ENCODE measurements at places on chromosomes 1 and 21.
A peak's percentile ranks its signal among the peaks of the same experiment; 100 is the strongest.

DNA sequence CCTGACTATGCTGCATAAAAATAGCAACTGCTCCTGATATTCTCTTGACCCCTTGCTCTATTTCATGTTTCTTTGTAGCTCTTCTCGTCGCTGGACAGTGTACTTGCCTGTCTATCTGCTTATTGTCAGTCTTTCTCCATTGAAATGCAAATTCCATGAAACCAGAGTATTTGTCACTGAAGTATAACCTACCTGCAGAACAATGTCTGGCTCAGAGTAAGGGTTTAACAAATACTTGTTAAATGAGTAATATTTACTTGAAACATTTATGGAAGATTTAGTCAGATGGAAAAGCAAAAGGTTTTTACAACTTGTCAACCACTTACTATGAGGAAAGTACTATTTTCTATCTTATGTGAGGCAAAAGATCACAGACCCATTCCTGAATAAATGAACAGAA, 19.9 kb upstream of the ERICH3 start:
- no peak for DNase-seq

DNA sequence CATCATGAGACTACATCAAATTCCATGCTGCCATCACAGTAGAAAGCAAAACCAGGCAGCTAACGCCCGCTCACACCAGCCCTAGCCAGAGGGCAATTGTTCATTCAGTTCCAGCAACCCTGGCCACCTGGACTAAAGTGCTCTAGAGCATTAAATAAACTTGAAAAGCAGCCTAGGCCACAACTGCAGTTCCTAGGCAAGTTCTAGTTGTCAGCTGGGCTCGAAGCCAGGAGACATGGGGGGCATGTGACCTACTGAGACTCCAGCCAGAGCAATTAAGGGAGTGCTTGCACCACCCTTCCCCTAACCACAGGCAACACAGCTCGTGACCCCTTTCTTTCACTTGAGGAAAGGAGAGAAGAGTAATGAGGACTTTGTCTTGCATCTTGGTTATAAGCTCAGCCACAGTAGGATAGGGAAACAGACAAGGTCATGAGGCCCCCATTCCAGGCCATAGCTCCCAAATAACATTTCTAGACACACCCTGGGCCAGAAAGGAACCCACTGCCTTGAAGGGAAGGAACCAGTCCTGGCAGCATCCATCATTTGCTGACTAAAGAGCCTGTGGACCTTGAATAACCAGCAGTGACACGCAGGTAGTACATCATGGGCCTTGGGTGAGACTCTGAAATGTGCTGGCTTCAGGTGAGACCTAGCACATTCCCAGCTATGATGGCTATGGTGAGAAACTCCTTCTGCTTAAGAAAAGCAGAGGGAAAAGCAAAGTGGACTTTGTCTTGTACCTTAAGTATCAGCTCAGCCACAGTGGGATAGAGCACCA, 77.0 kb downstream of the ZZZ3 start:
- DNase-seq: peak; percentile 6

GRCh38 chr1:101847626-101848025, 149.1 kb downstream of the OLFM3 start:
- no peak for DNase-seq

GRCh38 chr1:204065174-204065985, 7.5 kb upstream of the SOX13 start:
- DNase-seq: peak; percentile 42

DNA sequence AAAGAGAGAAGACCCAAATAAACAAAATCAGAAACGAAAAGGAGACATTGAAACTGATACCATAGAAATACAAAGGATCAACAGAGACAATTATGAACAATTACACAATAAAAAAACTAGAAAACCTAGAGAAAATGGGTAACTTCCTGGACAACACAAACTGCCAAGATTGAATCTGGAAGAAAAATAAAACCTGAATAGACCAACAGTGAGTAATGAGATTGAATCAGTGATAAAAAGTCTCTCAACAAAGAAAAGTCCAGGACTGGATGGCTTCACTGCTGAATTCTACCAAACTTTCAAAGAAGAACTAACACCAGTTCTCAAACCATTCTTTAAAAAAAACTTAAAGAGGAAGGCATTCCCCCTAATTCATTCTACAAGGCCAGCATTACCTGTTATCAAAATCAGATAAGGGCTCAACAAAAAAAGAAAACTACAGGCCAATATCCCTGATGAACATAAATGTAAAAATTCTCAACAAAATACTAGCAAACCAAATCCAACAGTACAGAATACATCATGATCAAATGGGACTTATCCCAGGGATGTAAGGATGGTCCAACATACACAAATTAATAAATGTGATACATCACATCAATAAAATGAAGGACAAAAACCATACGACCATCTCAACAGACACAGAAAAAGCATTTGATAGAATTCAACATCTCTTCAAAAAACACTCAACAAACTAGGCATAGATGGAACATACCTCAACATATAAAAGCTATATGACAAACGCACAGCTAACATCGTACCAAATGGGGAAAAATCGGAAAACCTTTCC, 119.9 kb downstream of the ACBD6 start:
- no peak for DNase-seq

DNA sequence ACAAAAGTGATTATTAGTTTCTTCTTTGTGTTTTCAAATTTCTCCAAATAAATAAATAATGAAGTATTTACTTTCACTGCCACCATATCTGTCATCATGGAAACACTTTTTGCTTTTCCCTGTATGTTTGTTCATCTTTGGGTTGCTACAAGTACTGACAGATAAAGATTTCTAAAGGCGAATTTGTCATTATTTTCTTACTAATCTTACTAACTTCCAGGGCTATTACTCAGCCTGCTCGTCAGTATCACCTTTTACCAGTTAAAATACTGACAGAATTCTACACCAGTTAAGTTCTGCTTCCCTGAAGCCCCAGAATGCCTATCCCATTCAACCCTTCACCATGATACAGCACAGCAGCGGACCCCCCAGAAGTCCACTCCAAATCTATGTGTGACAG, 106.1 kb downstream of the CDC42BPA start:
- no peak for DNase-seq

DNA sequence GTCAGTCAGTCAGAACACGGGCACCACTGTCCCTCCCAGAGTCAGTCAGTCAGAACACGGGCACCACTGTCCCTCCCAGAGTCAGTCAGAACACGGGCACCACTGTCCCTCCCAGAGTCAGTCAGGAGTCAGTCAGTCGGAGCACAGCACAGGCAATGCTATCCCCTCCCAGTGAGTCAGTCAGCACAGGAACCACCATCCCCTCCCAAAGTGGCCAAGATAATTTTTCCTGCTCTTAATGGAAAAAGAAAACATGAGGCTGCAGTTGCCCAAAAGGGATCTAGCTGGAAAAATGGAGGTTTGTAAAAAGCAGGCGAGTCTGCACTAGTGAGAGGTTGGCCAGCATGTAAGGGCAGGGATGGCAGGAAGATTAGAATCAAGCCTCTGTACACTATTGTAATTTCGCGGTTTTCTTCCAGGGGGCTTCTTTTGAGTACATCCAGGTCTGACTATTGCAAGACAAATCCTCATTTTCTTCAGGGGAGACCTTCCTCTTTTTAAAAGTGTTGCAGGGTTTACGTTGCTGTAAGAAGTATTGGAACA, 213.8 kb downstream of the SIPA1L2 start:
- peak; percentile 12 for DNase-seq

DNA sequence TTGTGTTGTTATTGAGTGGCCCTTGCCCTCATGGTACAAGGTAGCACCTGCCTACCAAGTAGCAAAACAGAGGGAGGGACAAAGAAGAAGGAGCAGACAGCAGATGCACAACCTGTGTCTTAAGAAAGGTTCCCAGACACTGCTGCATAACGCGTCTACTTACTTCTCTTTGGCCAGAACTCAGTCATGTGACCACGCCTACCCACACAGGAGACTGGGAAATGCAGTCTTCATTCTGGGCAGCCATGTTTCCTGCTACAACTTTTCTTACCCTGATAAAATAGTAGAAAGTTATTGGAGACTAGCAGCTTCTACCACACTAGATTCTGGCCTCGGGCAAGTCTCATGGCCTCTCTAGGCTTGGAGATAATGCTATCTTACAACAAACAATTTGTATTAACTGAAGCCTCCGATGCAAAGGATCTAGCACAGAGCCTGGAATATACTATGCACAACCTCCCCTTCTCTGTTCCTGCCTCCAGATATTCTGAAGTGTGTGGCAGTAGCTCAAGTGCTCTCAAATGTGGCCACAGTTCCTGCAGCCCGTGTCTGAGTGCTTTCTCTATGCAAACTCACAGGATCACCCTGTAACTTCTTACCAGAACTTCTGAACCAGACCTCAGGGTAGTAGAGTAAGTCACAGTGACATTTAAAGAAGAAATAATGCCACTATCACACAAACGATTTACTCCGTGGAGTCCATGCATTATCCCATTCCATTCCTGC, 34.1 kb upstream of the BTG2 start:
- DNase-seq: peak; percentile 31

- DNase-seq: no peak
Measured at GRCh38 chr21:17050156-17050555, 462.7 kb upstream of the CXADR start.

DNA sequence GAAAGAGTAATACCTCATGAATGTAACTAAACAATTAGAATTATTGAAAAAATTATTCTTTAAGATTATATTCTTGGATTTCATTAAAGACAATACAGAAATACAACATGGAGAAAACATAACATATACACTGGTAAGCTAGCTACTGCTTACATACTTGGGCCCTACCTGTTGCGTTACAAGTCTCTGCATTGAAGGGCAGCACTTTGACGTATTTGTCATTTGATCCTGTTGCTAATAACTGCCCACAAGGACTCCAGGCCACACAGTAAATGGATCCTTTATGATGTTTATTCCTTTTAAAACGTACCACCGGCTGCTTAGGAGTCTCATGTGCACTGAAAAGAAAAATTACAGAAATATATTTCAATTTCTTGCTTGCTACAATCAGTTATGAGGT, 19.8 kb upstream of the CLCC1 start:
- no peak for DNase-seq

DNA sequence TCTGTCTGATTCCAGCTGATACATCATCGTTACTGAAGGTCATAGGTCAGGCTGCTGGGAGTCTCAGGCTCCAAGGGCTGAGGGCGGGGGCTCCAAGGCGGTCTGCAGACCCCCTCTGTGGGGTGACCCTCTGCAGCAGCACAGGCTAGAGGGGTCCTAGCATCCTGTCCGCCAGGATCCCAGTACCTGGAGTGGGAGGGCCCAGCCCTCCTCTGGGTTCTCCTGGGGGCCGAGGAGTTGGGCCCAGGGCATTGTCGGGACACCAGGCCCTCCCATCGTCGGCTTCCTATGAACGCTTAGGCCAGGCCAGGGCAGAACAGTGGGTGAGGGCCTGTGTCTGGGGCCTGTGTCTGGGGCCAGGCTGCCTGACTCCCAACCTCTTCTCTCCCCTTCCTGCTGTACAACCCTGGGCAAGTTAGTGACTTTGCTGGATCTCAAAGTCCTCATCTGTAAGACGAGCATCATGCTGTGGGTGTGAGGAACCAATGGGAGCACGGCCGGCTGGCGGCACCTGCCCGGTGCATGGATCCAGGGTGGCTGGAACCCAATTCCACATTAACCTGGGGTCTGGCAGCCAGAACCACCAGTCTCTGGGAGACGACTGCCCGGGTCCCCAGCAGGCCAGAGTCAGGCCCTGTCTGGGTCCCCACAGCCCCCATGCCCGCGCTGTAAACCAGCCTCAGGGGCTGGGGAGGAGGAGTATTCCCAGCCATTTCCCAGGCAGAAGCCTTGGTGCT, 56.2 kb upstream of the COL18A1 start:
- no peak for DNase-seq

DNA sequence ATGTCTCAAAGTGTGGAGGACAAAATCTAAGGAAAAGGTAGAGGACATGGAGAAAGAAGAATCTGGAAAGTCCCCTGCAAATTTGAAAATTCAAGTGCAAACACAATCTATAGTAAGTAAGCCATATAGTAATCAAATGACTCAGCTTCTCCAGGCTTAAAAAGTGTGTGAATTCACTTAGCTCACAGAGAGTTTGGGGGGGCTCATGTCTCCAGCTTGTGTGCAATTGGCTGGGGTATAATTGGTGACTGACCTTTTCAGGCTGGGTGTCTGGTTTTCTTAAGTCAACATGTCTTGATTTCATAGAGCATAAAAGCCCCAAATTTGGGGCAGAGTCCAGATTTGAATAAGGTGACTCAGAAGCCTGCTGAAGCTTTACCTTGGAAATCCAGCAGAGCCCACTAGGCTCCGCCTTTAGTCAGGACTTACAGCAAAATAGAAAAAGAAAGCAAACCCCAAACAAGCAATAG, 8.6 kb downstream of the CLDN14 start:
- DNase-seq: no peak

- no peak for DNase-seq
Measured at GRCh38 chr1:78497201-78497600, 6.4 kb downstream of the PTGFR start.

DNA sequence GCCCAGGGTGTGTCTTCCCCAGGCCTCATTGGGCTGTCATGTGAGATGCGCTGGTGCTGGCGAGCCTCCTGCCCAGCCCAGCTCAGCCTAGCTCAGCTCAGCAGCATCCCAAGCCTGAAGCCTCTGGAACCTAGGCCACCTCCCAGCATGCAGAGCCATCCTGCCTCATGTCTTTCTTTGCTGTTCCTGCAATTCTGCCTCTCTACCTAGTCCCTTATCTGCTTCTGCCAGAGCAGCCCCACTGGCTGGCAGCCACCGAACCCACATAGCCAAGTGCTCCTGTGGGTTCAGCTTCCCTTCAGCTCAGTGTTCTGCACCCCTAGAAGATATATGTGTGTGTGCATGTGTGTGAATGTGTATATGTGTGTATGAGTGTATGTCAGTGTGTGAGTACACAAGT, 291.5 kb upstream of the VAMP3 start:
- DNase-seq: peak; percentile 12

- DNase-seq: no peak
Measured at GRCh38 chr21:33071770-33072306, 1.9 kb downstream of the OLIG1 start.

GRCh38 chr1:2962061-2962460, 59.2 kb upstream of the ACTRT2 start:
- DNase-seq: no peak

DNA sequence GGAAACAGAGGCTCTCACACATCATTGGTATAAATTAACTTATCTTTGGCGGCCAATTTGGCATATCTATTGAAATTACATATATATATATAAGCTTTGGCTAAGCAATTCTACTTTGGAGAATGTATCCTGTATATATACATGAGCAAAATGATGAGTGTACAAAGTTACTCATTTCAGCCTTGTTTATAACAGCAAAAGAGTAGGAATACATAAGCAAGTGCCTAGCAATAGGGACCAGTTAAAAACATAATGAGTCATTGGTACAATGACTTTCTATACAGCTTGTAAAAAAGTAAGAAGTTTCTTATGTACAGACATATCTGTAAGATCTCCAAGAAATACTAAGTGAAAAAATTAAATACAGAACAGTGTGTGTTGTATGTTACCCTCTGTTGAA, 190.8 kb downstream of the LTN1 start:
- no peak for DNase-seq

GRCh38 chr1:52842643-52843310, at the start of gene ZYG11A:
Gene ZYG11A (plus strand): TSS chr1:52842760. CDS start chr1:52842884, 124 bp downstream.
- DNase-seq: peak; percentile 91
